ENCODE measurements at places on chromosomes 13 and 19.
A peak's percentile ranks its signal among the peaks of the same experiment; 100 is the strongest.

GRCh38 chr19:38278751-38279150, 14.4 kb downstream of the SPINT2 start:
- DNase-seq: no peak

GRCh38 chr19:8161135-8161646, 11.8 kb upstream of the FBN3 start:
- peak; percentile 5 for DNase-seq

- no peak for DNase-seq
These were observed 13.2 kb downstream of the SPART start for GRCh38 chr13:36332986-36333385.

GRCh38 chr13:89970353-89970709, 1377.2 kb upstream of the MIR17HG start:
- DNase-seq: no peak

DNA sequence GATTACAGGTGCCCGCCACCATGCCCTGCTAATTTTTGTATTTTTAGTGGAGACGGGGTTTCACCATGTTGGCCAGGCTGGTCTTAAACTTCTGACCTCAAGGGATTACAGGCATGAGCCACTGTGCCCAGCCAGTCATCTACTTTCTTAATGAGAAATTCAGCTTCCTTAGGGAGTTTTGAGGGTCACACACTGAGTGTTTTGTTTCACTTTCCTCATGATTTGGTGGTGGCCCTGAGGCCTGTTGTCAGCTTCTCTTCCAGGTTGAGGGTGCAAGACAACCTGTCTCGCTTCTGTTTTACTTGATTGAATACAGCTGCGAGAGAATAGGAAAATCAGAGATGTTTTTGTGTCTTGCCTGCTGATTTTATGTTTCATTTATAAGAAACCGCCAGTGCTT, 9.9 kb downstream of the FRY start:
- no peak for DNase-seq

DNA sequence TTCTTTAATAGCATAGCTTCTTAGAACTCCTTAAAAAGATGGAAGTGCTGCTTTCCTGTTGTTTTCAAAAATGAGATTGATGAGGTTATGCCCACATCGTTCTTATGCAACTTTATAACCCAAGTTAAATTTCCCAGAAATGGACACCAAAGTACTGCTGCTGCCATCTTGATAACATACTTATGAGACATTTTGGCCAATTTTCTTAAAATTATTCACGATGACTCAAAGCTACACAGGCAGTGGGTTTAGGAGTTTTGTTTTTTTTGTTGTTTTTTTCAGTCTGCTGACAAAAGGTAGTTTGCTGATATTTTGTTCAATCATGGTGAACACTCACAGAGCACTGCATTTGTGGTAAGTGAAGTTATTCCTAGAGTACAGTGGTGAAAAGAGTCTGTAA, 54.9 kb upstream of the RFC3 start:
- no peak for DNase-seq

Data from caudate nucleus (tissue), 63 donors.